ENCODE measurements at places on chromosomes 5 and 9.

DNA sequence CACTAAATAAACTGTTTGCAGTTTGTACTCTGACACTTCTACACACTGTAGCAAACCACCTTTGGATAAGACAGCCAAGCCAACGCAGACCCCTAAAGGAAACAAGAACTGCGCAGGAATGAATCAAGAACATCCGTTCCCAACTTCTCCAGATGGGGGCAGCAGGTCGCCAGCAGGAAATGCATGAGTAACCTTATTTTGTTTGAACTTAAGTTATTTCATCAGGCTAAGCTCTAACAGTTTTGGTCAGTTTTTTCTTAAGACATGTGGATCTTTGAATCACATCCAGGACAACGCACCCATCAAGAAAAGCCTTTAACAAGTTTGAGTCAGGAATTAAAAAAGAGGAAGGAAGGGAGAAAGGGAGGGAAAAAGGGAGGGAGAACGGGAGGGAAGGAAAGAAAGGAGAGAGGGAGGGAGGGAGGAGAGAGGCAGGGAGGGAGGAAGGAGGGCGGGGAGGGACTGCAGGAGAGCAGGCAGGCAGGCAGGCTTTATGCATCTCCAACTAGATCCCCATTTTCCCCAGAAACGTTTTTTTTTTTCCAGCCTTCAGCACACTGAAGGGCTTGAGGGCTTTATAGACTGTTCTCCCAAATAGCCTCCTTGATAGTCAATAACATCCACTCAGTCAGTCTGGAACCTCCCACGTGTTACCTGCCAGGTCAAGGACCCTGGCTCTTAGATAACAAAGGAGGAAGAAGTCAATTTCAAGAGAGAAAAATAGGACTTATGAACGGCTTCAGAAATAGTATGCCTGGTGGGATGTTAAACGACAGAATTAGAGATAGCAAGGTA is 22.2 kb downstream of the BHMT start:
- DNase-seq: peak; percentile 82

DNA sequence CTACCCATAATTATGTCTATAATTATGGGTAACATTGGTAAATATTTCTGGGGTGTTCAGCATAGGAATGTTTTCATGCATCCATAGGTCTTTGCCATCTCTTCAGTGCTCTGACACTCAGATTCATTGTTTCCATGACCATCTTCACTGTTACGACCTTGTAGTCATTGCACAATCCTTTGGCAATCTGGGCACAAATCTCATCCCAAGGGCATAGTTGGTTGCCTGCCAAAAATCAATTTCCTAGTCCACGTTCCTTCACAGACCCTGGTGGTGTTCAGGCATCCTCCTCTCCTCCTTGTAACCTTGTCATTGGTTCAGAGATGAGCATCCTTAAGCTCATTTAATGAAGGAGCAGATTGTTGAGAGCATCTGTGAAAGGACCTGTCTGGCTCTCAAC is 1400.7 kb downstream of the CDH12 start:
- no peak for DNase-seq

DNA sequence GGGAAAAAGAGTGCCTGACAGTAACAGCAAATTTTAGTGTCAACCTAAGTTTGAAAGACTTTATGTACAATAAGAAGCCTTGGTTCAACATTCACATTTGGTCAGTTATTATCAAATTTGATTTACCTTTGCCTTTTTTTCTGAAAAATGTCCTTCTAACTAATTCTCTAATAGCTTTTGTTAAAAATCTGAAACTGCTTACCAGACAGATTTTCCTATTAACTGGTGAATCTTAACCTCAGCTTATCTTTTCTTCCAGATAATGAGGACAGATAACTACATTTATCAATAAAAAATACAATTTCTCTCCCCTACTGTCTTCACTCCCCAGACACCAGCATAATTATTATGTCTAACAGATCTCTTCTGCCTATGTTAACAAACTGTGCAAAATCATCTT is 988.5 kb downstream of the CDH18 start:
- no peak for DNase-seq

GRCh38 chr9:16348531-16348930 is 521.9 kb downstream of the BNC2 start:
- no peak for DNase-seq

DNA sequence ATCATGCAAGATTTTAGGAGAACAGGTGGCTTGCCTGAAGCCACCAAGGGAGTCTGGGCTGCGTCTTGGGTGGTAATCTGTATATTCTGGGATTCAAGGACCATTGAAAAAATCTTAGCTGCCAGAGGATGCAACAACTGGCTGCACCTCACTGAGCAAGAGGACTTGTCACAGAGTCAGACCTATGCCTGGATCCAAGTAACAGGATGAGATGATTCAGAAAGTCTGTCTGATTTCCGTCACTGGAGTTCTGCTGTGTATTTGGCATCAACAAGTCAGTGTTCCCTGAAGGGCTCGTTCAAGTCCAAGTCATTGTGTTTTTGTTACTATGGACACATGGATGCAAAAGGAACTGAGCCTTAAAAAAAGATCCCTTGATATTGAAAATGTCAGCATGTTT is 37.8 kb upstream of the CARTPT start:
- no peak for DNase-seq

DNA sequence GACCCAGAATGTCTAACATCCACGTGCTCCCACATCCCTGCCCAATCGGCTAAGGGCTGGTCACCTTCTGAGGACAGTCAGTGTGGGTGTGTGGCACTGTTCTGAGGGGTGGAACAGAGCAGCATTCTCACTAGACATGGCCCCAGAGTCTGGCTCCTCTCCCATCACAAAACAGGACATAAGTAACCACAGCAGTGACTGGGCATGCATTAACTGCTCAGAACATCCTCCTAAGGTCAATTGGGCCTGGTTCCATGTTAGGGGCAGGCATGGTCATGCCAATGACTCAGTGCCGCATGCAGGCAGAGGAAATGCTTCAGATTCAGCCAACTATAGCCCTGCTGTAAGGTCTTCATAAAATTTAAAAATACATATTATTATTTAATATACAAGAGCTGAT is 12.9 kb downstream of the MACROH2A1 start:
- DNase-seq: no peak

DNA sequence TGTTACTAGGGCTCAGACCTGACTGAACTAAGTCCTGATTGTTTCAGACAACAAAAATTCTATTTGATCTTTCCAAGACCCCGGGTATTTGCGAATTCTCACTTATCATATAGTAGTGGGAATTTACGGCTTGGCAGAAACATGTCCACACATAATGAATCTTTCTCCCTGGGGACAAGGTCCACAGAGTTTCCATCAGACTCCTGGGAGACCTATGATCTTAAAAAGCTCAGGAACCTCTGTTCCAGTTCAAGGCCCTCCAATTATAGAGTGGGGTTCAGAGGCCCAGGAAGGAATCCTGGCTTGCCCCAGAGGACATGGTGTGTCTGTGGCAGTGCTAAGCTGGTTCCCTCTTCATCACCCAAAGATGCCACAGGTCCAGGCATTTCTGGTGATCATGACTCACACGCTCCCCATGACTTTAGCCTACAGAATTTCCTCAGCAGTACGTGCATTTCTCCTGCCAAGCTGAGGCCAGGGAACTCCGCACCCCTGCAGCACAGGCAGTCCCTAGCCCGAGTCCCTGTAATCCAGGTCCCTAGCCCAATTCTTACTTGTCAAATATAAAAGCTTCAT is 12.6 kb downstream of the RAPGEF1 start:
- DNase-seq: no peak

DNA sequence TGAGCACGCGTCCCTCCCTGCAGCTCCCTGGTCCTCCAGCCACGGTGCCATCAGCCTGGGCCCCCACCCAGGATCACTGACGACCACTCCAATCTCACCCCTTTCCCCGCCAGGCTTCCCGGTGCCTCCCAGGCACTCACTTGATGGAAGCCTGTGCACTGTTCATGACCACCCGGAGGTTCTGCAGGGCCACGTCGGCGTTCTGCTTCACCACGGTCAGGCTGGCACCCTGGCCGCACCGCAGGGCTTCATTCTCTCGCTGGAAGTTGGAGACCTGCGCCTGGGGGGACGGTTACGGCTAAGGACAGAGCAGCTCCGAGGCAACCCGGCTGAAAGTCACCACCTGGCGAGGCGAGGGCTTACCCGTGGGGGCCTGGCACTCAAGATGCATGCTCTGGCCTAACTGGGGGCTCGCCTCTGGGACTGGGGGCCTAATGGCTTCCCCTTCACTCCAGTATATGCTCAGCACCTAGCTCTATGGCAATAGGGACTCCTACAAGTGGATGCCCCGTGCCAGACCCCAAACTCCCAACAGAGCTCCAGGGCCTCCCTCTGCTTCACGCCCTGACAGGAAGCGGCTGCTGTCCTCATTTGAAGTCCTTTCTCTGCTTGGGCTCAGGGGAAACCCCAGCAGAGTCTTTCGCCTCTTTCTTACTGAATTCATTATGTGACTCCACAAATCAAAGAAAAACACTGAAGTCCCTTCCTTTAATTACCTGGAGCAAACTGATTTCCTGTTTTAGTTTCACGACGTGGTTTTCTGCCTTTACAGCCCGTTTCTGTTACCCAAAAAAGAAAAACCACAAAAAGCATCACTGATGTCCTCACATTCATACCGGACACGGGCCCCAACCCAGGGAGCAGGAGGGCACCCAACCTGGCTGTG is 4.2 kb upstream of the SNAPC4 start:
- DNase-seq: no peak

DNA sequence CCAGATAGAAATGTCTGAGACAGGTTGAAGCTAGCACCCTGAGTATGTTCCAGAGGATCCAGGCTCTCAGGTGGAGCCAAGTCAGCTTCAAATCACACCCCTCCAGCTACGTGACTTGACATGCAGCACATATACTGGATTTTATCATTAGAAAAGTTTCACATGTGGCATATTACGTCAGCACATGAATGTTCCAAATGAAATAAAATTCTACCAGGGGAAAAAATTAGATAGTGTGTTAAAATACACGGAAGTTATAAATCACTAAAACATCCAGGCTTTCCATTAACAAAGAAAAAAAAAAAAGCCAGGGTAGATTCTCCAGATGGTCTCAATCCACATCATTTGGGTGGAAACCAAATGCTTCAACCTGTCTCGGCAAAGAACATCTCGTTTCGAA is 251.6 kb downstream of the MPDZ start:
- DNase-seq: peak; percentile 42

DNA sequence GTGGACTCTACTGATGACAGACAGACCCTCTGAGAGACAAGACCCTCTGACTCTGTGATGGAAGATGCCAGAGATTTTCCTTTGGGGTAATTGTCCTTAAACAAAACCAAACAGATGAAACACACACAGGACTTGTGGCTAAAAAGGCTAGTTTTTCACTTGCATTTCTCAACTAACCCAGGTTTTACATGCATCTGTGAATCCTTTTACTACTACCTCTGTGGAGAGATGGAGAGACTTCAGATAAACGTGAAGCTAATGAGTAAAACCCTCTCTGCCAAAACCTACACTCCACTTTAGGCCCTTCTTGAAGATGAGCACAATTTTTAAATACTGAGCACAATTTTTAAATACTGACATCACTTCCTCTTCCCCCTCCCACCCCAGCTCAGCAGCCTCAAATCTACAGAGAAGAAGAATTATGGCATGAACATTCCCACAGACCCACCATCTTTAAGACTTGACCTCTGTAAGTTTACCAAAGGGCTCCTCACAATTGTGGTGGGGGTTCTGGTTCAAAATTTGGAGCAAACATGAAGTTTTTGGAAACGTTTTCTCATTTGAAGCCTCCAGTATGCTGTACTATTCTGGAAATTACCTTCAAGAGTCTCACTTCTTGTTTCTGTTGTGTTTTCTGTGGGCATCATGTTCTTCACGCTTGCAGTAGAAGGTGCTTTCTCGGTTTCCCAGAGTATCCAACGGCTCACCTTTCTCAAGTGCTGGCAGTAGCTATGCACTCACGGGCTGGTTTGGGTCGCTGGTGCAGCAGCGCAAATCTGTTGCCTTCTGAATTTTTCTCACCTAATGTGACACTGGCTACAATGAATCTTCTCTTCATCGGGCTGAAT is 42.7 kb downstream of the ACER2 start:
- DNase-seq: no peak

DNA sequence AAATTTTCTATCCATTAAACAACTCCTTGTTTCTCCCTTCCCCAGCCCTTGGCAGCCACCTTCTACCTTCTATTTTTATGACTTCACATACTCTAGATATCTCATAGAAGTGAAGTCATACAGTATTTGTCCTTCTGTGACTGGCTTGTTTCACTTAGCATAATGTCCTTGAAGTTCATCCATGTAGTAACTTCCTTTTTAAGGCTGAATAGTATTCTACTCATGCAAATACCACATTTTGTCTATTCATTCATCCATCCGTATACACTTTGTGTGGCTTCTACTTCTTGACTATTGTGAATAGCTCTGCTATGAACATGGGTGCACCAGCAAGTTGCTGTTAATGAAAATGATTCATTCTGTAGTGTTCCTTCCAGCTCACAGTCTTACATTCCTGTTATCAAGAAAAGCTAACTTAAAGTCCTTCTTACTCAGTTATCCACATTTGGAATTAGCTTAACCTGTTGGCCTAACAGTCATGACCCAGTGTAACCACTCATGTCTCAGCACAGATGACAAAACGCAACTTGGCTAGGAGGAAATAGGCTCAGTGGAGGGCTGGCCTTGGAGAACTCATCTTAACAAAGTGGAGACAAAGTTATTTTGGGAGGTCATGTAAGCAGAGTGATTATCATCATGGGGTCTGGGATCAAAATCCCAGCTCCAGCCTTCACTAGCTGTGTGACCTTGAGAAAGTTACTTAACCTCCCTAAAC is 129.7 kb upstream of the MAP3K1 start:
- DNase-seq: no peak

- DNase-seq: no peak
These were observed 94.3 kb upstream of the OTULINL start for GRCh38 chr5:14486996-14487896.

DNA sequence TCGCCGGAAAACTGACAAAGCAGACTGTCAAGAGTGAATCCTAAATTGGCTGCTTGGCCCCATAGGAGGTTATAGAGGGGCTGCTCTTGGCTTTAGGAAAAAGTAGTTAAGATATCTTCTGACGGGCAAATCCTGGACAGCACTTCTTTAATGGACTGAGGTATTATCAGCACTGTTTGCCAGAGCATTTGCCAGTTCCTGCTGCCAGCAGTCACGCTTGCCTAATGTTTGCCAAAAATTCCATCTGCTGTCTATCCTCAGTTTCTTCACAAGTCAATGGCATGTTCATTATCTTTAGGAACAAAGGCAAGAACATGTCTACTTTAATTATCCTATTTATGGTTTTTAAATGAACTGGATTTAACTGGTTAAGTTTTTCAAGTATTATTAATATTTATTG is 25.8 kb upstream of the SREK1 start:
- DNase-seq: no peak

- peak; percentile 26 for DNase-seq
These were observed 209.8 kb upstream of the ZNF462 start for GRCh38 chr9:106653213-106653612.

Data from fibroblast of skin of left quadriceps (primary cell).